ENCODE measurements at places on chromosomes 6 and 20.

GRCh38 chr20:740162-740561 lies 28.1 kb downstream of the SLC52A3 start:
- no peak for DNase-seq

DNA sequence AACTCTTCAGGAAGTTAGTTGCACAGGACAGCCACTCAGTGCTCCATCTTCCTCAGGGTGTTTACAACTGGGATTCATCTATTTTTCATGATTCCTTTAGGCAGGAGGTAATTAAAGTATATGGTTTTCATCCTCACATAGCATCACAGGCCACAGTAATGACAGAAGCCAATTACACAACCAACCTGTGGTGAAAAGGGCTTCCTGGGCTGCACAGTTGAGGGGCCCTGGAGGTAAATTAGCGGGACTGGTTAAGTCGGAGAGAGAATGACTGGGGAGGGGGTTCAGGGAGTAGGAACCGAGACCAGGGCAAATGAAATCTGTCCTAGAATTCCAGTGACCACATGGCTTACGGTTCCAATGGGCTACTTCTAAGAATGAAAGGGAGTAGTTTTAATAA lies 37.0 kb downstream of the BAK1 start:
- DNase-seq: no peak

DNA sequence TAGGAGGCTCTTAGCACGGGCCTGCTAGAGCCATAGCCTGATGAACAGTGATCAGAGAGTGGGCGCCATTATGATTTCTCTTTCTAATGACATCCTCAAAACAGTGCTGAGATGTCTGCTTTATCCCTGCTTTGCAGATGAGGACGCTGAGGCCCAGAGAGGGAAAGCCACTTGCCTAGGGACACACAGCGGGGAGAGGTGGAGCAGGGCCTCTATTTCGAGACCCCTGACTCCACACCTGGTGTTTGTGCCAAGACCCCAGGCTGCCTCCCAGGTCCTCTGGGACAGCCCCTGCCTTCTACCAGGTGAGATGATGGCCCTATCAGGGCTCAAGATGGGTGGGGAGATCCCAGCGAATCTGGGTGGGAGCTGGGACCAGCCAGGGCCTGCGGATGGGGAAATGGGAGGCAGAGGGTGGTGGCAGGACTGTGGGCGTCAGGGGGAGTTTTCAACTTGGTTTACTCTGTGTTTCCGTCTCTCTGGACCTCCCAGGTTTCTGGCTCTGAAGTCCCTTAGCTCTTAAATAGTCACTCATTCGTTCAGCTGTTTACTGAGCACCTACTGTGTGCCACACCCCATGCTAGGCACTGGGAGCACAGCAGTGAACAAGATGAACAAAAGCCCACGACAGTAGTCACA lies 36.7 kb downstream of the SRC start:
- DNase-seq: no peak

- DNase-seq: no peak
These were observed 125.4 kb downstream of the OPRM1 start for GRCh38 chr6:154164397-154164796.

GRCh38 chr6:37821446-37821845 lies 1.9 kb downstream of the ZFAND3 start:
- DNase-seq: no peak

GRCh38 chr20:37670351-37670791 lies 23.5 kb upstream of the CTNNBL1 start:
- DNase-seq: no peak

- no peak for DNase-seq
These were observed 92.9 kb downstream of the SHLD1 start for GRCh38 chr20:5843054-5843592.

DNA sequence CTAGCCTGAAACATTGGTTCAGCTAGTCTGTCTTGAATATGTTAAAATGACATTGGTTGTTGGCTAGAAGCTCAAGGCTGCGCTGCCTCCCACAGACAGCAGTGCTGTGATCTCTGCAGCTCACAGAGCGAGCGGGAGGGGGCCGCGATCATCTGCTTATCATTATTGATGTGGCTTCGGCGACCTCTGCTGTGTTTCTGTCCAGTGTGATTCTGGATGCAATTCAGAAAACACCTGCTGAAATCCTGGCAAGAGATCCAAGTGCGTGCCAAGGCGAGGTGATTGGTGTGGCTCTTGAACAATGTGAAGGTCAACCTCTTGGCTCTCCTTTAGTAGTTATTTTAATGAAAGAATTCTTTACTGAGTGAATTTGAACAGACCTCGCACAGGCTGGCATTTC lies 142.3 kb upstream of the SASH1 start:
- DNase-seq: no peak

DNA sequence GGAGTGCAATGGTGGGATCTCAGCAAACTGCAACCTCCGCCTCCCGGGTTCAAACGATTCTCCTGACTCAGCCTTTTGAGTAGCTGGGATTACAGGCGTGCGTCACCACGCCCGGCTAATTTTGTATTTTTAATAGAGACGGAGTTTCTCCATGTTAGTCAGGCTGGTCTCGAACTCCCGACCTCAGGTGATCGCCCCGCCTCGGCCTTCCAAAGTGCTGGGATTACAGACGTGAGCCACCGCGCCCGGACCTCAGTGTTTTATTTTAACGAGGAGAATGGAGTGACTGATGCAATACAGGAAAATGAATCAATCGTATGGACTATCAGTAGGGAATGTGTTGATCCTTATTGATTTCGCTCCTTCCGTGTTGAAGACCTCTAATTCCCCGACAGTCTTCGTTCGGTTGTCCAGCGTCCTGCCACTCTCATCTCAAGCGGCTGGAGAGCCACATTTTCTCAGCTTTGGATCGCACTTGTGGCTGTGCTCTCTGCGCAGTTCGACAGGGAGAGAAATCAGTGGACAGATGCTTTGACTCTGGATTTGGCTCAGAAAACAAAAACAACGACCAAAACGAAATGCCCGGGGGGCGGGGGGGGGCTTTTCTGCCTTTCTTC lies 166.2 kb downstream of the TRIM27 start:
- DNase-seq: no peak

- DNase-seq: no peak
These were observed 282.0 kb downstream of the BCKDHB start for GRCh38 chr6:80388507-80388906.

- DNase-seq: no peak
These were observed 55.9 kb upstream of the RREB1 start for GRCh38 chr6:7051780-7052442.

- no peak for DNase-seq
These were observed 530.4 kb upstream of the BTBD3 start for GRCh38 chr20:11387189-11387754.

- no peak for DNase-seq
These were observed 140.8 kb downstream of the DTNBP1 start for GRCh38 chr6:15522026-15522425.

All from stimulated activated CD8-positive, alpha-beta memory T cell treated with anti-CD3 and anti-CD28 coated beads, Interleukin-12 subunit alpha, Interleukin-12 subunit beta, amount 100 ng/mL, for 1 hour (primary cell).